ENCODE measurements at places on chromosomes 1 and 21.

DNA sequence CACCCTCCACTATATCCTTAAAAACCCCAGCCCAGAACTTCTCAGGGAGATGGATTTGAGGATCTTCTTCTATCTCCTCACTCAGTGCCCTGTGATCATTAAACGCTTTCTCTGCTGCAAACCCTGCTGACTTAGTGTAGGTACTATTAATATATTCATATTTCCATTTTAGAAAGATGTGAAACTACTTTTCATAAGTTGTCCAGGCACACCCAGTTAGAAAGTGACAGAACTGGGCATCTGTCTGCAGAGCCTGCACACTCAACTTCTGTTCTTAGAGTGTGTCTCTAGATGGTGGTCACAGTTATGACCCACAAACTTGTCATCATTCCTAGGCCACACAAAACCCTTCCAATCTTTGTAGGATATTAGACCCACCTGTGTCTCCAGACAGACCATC is 55.0 kb downstream of the FCRL5 start:
- no peak for DNase-seq

- DNase-seq = peak; percentile 56
These were observed 13.9 kb downstream of the DNAJC6 start for GRCh38 chr1:65323246-65323645.

DNA sequence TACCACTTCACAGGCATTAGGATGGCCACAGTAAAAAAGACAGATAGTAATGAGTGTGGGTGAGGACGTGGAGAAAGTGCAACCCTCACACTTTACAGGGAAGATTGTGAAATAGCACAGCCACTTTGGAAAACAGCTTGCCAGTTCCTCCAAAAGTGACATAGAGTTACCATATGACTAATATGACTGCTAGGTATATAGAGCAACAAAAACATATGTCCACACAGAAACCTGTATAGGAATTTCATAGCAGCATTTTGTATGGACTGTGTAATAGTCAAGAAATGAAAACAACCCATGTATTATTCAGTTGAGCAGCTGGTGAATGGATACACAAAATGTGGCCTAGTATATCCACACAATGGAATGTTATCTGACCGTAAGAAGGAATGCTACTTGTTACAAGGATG is 30.4 kb upstream of the LBR start:
- DNase-seq = peak; percentile 36

DNA sequence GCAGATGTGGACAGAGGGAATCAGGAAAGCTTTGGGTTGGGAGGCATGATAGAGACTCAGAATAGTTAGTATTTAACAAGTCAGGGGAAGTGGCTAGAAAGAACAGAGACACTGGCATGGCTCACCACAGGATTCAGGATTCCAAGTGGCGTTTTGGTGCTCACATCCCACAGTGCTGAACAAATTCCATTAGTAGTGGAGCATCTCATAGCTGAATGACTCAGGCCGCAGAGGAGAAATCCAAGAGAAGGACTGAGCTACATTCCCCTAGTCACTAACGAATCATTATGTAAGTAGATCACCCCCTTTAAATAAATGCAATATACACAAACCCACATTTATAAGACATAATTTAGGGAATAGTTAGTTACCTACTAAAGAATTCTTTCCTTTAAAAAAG is 5.0 kb upstream of the KCNJ9 start:
- no peak for DNase-seq

DNA sequence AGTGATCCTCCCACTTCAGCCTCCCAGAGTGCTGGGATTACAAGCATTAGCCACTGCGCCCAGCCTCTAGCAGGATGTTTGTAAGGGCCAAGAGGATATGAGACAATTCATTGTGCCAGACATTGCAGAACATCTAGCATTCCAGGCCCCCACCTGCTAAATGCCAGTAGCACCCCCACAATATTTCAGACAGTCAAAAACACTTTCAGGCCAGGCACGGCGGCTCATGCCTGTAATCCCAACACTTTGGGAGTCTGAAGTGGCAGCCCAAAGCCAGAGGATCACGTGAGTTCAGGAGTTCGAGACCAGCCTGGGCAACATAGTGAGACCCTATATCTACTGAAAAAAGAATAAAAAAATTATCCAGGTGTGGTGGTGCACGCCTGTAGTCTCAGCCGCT is 12.9 kb downstream of the PPIE start:
- DNase-seq = no peak

GRCh38 chr1:58899587-58900271 is 115.9 kb upstream of the JUN start:
- no peak for DNase-seq

- DNase-seq = peak; percentile 56
These were observed at the start of gene DNALI1 for GRCh38 chr1:37556712-37557196. Gene DNALI1, plus strand, starts transcription at chr1:37556940. Its CDS starts 55 bp downstream, at chr1:37556995.

DNA sequence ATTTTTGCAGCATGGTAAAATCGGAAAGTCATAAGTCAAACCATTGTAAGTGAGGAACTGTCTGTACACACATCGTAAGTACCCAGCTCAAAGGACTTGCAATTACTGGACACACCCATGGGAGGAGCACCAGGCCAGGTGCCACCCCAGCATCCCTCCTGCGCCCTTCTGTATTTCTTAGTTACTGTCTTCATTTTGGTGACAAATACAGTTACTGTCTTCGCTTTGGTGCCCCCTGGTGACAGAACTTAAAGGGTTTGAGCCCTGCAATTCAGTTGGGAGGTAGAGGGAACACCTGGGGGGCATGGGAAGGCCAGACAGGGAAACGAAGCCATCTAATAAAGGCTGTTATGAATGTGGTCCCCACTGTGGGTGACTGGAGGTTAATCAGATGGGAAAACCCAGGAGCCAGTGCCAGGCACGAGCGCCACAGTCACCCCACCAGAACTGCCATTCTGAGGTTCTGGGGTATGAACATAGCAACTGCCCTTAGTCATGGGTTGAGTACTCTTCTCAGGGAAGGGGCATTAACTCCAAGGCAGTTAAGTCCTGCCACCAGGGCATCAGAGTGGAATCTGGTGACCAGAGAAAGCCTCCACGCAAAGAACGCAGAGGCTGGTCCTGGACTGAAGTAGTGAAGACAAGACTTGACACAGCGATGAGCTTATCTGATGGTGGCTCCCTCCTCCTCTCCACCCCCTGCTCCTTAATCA is 612.9 kb downstream of the PTPRU start:
- DNase-seq = peak; percentile 62

All from activated CD4-positive, alpha-beta T cell treated with anti-CD3 and anti-CD28 coated beads, Interleukin-10, Interleukin-2, amounts not matched to agents 100 ng/mL and 50 ng/mL, durations not matched to agents 16 hours and 8 hours (primary cell).